ENCODE measurements at places on chromosomes 7 and 10.

GRCh38 chr7:41084381-41084780 lies 618.5 kb downstream of the INHBA start:
- DNase-seq = no peak

DNA sequence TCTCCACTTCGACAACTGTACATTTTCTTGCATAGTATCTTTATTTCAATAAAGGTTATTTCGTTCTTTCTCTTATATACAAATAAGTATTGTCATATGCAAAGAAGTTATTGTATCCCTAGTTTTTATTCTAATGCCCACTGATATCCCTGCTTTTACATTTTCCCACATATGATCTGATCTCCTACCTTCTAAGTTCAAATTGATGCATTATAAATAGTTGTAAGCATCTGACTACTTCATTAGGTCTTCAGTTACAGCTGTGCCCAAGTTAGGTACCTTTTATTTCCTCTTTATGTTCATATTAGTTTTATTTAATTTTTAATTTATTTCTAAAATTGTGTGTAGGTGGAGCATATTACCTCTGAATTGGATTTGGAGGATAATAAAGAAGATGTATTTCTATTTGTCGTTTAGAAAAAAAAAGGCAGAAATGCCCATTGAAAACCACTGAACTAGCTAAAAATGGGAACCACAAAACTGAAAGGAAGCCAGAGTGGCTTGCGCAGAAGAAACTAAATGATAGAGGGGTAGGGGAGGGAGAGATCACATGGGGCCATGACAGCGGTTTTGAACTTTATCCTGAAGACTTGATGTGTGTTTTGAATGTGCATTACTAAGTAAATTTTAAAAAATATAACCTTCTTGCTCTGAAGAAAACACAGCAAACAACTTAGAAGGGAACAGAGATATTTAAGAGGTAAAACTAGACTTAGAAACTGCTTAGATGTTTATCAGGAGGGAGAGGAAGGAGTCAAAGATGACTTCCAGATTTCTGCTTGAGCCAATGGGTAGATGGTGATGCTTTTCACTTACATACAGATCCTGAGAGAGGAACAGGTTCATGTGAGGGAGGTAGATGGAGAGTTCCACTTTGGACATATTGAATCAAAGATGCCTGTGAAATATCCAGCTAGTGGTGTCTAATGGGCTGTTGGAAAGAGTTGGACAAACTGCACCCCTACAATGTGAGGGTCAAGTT lies 9.3 kb upstream of the ZC3HAV1L start:
- no peak for DNase-seq

DNA sequence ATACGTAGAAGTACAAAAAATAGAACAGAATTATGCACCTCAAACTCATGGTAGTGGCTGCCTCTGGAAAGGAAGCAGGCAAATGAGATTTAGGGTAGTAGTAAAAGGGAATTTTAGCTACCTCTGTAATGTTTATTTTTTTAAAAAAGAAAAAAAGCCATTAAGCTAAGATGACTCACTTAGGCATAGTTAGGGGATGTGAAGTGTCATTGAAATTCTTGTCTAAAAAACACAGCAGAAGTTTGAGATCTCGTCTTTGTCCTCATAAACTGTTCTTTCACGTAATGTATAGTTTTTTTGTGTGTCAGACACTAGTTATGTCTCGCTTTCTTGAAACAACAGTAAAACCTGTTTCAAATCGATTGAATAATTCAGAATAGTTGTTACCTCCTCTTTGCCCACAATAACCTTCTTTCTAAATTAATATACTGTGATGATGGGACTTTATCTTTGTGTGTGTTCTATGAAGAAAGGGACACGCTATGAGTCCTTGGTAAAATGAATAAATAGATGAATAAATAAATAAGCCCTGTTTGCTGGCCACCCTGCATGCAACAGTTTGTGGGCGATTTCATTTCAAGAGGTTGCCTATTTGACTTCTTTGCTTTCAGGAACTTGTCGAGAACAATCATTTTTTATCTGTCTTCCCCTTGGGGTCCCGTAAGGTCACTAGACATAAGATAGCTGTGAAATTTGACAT lies 14.5 kb upstream of the FBXW4 start:
- DNase-seq = no peak

DNA sequence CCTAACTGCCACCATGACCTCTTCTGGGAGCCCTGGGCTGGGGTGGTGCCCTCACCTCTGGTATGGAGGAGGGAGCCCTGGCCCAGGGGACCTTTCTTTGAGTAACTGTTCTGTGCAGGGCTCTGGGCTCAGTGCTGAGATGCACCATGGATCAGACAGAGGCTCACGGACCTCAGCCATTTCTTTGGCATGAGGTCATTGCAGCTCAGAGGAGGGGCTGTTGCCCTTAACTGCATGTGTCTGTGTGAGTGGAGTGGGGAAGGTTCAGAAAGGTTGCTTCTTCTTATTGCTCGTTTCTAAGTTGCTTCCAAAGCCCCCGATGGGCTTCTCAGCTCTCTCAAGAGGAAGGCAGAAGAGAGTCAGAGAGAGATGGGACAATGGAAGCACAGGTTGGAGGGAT lies 233.9 kb downstream of the RPS24 start:
- DNase-seq = no peak

DNA sequence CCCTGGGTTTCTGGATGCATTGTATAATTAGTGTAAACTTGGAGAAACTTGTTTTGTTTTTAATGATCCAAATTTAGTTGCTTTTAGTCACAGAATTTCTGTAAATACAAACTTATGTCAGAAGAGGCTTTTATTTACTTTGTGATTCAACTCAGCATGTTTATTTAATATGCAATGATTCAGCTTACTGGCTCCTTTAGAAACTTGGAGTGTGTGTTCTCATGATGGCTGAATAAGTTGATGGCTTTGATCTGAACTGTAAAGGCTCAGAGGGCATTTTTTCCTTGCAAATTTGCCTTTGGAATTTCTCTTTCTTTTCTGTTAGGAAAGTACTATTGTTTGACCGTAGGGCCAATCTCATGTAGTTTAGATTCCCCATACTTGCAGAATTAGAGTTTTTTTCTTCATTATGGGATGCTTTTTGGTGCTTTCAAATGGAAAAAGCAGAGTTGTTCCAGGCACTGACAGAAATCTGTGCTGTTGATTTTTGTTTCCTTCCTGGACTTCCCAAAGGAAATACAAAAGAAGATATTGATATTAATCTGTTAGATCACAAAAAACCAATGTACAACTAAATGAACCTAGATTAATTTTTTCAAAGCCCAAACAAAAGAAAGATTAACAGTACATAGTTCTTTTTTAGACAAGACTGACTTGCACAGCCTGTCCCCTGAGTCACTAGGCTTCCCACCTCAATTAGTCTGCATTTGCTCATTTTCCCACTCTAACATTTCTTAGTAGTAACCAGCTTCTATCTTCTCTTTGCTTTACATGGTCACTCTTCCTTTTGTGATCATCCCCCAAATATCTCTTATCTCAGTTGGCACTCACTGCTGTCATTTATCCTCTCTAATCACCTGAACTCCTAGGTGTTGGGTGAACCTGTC lies 96.8 kb upstream of the AGR3 start:
- no peak for DNase-seq

GRCh38 chr10:69333205-69333604 lies 54.9 kb downstream of the HK1 start:
- no peak for DNase-seq

DNA sequence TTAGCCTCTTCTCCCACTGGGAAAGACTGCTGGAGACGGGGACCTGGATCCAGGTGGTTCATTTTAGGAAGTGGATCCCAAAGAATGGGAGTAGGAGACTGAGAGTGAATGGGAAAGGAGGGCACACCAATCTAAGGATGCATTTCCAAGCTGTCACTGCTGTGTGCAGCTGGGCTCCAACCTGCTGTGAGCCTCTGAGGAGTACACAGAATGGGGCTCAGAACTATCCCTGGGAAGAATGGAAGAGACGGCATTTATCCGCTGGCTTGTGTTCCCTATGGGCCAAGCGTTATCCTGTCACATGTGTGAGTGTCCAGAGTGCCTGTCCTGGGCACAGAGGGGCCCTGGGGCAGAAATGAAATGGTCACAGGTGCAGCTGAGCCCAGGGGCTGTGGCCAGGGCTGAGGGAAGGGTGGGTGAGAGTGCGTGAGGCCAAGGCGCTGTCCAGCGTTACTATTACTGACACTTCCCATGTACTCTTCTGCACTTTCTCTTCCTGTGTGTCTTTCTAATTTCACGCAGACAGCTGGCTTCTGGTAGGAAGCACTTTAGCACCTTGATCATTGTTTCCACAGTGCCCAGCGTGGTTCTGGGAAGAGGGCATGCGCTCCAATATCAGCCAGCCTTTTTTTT lies 35.4 kb upstream of the PODXL start:
- DNase-seq = no peak

DNA sequence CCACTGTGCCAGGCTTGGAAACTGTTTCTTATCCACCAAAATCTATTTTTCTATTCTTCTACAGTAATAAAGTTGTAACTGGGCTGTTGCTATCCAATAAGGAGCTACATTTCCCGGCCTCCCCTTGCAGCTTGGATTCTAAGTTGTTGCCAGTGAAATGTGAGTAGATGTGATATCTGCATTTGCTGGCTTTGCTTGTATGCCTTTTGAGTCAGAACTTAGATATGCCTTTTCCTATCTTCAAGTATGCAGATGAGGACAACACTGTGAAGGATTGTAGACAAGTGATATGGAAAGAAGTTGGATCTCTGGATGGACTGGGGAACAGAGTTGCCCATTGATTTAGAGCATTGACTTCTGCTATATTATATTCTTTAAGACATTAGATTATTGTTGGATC lies 236.9 kb downstream of the REEP3 start:
- DNase-seq = no peak

GRCh38 chr10:21173802-21174714 lies 276.9 kb upstream of the NEBL start:
- DNase-seq = no peak

GRCh38 chr10:125005312-125006187 lies 63.6 kb downstream of the ZRANB1 start:
- DNase-seq = no peak

DNA sequence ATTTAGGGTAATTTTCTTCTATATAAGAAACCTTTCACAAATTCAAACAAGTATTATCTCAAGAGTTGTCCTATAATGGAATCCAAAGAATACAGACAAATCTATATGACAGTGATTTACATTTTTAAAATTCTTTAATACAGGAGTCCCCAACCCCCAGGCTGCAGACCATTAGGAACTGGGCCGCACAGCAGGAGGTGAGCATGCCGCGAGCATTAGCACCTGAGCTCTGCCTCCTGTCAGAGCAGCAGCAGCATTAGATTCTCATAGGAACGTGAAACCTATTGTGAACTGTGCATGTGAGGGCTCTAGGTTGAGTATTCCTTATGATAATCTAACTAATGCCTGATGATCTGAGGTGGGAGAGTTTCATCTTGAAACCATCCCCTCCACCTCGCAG lies 37.7 kb downstream of the SNX13 start:
- DNase-seq = no peak

- no peak for DNase-seq
These were observed 3.5 kb downstream of the FGFR2 start for GRCh38 chr10:121594623-121595350.

- DNase-seq = no peak
These were observed 81.7 kb downstream of the NKX6-2 start for GRCh38 chr10:132704008-132704814.

DNA sequence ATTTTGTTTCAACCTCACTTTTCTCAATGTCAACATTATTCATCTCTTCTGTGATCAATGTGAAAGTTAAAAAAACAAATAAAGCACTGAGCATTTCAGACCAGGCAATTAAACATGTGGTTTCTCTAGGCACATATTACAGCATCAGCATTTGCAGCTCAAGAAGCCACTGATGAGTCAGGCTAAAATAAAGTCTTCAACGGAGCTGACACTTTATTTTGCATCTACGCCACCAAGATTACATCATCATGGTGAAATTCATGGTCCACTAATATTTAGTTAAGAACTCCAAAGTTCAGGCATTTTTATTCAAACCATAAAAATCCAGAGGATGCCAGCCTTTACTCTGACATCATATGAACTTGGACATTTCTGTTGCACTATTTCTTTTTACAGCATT lies 33.0 kb downstream of the MAGI2 start:
- no peak for DNase-seq

- DNase-seq = no peak
These were observed 58.3 kb downstream of the VIPR2 start for GRCh38 chr7:159086301-159086925.

All from activated naive CD4-positive, alpha-beta T cell (primary cell).